ENCODE measurements at places on chromosomes 2 and 18.

DNA sequence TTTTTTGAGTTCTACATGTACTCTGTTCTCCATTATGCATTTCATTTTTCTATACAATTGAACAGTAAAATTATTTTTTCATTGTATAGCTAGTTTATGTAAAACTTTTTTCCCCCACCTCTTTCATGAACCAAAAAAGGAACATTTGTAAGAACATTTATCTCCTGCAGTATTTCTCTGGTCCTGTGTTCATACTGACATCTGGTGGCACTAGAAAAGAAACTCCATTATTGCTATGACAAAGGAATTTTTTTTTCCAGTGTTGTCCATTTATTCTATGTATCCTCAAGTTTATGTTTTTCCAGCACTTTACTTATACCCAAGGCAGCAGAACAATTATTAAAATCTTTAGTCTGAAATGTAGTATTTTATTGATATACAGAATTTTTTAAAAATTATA is 27.4 kb upstream of the CHAC2 start:
- no peak for DNase-seq

DNA sequence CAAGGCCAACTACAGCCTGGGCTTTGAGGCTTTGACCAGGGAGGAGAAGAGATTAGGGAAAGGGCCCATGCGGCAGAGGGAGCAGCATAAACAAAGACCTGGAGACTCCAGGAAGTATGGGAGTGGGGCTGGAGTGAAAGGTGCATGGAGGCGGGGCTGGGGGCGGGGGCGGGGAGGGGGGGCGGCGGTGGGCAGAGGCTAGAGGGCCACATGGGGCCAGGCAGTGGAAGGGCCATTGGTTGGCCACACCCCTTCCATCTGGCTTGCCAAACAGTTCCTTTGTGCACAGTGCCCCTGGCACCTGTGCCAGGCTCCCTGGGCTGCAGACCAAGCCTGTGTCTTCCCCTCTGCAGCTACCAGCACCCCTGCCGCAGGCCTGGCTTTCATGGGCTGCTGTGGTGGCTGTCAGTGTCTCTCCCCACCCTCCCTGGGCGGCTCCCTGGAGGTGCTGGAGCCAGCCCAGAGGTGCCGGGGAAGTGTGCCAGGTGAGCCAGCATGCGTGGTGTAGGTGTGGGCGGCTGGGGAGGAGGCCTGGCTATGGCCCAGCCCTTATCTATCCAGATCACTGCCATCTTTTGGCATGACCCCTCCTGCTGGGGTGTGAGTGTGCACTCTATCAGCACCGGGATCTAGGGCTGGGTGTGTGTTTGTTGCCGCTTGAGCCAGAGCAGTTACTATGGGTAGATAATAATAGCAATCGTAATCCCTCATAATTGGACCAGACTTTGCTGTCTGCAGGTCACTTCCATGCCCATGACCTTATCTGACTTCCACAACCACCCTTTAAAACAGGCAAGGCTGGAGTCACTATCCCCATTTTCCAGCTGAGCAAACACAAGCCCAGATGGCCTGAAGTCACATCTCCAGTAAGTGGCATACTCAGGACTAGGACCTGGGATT is 30.5 kb downstream of the DNMT3A start:
- DNase-seq = no peak

DNA sequence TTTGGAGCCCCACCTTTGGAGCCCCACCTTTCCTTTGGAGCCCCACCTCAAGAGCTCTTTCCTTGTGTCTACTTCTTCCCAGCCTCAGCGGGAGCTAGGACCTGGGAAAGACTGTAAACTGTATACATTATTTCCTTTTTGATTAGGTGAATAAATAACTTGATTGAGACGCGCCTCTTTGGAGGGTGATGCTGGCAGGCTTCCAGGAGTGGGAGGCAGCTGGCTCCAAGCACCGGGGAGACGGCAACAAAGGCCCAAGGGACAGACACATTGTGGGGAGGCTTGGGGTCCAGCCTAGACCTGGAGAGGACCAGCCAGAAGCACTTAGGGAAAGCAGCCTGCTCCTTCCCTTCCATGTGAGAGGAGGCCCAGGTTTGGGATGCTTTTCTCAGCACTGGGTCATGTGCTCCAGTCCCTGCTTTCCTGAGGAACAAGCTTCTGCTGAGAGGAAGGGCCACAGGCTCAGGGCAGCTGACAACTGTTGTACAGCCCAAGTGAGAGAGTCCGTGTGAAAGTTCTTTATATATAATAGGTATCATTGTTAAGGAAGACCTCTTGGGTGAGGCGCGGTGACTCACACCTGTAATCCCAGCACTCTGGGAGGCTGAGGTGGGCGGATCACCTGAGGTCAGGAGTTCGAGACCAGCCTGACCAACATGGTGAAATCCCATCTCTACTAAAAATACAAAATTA is 297.2 kb upstream of the SLC14A2 start:
- DNase-seq = no peak

- DNase-seq = no peak
These were observed 314.8 kb downstream of the CDH2 start for GRCh38 chr18:27862041-27862682.

GRCh38 chr2:20737505-20737904 is 70.6 kb downstream of the GDF7 start:
- no peak for DNase-seq

DNA sequence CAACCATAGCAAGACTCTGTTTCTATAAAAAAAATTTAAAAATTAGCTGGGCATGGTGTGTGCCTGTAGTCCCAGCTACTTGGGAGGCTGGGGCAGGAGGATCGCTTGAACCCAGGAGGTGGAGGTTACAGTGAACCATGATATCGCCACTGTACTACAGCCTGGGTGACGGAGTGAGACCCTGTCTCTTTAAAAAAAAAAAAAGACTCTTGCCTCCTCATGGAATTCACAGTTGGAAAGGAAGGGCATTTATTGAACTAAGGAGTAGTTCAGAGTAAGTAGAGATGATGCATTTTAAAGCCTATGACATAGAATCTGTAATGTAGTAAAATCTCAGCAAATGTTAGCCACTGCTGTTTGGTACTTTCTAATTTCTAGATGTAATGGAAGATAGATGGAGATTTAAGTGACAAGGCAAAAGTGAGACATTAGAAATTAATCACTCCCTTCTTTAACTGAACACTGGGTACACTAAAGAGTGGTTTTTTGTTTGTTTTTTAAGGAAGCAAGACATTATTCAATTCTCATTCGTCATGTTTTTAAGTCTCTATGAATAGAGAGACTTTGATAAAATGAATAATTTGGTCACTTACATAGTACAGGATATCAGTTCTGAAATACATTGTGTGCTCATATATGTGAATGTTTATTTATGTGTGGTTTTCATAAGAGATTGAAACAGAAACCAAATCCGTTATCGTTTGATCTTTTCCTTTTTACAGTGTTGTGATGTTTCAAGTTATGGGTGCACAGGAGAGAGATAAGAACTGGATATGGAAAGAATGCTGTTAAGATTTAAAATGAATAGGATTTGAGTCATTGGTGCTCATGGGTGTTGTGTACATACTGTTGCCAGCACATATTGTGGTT is 186.1 kb upstream of the STON1 start:
- DNase-seq = peak; percentile 33

DNA sequence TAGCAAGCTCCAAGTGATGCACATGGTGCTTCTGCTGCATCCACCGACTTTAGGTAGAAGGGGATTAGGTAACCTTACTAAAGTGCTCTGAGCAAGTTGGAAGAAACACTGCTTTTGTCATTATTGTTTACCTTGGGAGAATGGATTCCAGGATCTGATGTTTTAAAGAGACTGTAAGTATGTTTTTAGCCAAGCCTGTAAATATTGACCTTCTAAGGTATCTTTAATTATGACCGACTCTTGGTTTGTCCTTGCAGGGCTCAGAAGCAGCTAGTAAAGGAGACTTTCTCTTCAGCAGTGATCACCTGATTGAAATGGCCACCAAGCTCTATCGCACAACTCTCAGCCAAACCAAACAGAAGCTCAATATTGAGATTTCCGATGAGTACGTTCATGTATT is 170.7 kb downstream of the MYO1B start:
- DNase-seq = no peak

GRCh38 chr2:48332286-48332685 is 197.7 kb upstream of the STON1 start:
- DNase-seq = no peak

DNA sequence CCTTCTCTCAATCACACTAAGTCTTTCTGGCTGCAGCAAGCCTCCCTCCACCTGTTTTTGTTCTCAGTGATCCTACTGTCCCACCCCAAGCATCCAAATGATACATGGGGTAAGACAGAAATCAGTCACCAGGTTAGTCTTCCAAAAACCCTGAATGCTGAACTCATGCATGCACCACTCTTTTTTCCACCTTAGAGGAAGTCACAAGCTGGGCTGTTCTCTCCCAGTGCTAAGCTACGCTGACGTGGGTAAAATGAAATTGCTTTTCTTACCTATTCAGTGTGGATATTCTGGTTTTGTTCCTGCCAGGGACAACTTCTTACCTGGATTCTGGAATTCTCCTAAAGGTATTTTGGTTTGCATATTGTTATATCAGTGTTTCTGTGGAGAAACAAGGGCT is 54.2 kb downstream of the LANCL1 start:
- no peak for DNase-seq

- no peak for DNase-seq
These were observed 6.0 kb downstream of the HOXD3 start for GRCh38 chr2:176162911-176163671.

- DNase-seq = peak; percentile 82
These were observed 118.3 kb upstream of the CWC22 start for GRCh38 chr2:180125245-180125962.

DNA sequence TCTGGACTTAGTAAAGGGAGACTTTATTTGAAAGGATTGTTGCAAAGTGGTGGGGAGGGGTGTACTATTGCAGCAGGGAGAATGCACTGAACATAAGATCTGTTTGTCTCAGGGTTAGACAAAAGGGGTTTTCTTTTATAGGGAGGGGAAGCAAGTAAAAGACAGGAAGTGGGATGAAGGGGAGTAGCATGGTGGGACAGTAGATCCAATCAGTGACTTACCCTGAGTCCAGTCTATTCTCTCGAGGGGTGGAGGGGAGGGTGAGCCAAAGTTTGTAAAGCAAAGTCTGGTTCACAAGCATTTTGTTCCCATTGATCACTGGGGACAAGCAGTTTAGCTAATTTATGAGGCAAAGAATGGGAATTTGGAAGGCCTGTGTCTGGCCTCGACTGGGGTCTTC is 35.0 kb upstream of the CYP27C1 start:
- no peak for DNase-seq

DNA sequence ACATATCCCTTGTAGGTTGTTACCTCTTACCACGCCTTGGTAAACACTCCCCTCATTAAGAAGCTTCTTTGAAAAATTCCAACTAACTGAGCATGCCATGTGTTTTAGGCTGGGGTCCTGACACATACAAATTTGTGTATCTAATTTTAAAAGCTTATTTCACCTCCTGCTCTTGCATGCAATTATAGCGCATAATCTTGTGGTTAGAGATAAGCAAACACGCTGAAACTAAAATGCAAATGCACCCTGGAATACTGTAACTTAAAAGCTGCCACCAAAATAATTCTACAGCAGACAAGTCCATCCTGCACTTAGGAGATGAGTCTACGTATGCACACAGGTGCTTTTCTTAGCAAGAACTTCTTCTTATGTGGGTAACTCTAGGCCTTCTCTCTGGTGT is 990.2 kb downstream of the TSN start:
- no peak for DNase-seq

Data from BJ (cell line).